NCI-H1436 (cell line): ENCODE measurements at places on chromosomes 2 and 18.
A peak's percentile ranks its signal among the peaks of the same experiment; 100 is the strongest.

DNA sequence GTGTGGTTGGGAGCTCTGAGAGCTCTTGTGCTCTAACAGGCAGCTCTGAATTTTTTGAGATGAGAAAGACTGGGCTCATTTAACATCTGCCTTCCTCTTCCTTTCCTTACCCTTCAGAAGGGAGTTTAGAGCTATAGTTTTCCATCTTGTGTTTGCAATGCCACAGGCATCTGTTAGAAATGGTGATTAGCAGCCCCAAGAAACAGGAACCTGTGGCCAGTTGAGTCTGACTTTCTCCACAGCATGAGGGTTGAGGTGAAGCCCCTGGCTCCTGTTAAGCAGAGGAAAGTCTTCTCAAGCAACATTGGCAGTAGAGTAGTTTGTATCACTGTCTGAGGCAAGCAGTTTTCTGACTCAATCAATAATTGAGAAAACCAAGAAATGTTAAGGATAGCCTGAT lies 577.4 kb downstream of the ZEB2 start:
- no peak for DNase-seq

DNA sequence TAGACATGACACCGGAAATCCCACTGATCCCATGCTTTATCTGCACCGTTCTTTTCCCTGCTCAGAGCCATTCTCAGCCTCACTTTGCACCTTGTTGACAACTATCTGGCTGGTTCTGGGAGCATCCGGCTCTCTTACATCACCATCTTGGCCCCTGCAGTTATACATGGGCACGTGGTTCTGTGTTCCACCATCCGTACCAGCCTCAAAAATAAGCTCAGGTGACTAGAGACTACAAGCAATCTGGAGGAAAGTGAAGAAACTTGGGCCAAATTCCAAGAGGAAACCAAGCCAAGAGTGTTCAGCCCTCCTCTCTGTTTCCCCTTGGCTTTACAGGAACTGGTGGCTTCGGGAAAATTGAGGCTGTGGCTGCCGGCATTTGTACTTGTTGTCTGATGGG lies 244.6 kb upstream of the ACVR2A start:
- no peak for DNase-seq

DNA sequence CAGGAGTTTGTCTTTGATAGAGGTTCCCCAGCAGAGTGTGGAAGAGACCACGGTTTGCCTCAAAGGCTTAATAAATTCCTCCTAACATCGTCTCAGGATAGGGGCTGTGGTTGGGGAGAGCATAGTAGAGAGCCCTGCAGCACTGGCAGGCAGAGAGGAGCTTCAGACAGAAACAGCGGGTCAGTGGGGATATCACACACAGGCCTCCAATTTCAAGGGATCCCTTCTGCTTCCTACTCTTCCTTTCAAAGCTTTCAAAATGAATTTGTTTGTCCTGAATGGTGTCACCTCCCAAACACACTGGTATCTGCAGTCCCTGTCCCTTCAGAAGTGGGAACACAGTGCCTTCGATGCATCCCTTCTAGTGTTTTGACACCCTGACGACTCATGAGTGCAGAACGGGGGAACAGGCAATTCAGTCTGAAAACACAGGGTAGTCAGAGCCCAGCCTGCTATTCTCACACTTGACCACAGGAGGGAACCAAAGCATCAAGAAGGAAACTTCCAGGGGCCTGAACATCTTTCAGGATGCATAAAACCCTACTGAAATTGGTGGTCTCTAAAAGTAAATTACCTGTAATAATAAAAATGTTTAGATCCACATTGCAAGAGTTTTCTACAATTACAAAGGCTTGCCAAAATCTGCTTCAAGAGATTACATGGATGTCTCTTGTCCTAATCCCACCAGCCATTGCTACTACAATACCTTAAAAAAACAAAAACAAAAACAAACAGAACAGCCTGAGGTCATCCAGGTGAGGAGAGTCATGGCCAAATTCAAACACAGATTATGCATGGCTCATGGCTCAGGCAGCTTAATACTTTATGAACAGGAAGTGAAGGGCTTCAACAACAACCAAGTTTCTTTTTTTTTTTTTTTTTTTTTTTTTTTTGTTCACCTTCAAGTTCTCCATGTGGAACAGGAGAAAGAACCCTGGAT lies 49.8 kb downstream of the SLC14A2 start:
- DNase-seq: peak; percentile 44

DNA sequence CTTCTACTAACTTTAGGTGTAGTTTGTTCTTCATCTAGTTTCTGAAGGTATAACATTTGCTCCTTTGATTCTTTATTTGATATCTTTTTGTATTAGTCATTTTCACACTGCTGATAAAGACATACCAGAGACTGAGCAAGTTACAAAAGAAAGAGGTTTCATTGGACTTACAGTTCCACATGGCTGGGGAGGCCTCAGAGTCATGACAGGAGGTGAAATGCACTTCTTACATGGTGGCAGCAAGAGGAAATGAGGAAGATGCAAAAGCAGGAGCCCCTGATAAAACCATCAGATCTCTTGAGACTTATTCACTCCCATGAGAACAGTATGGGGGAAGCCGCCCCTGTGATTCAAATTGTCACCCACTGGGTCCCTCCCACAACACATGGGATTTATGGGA lies 544.4 kb upstream of the DSEL start:
- no peak for DNase-seq

DNA sequence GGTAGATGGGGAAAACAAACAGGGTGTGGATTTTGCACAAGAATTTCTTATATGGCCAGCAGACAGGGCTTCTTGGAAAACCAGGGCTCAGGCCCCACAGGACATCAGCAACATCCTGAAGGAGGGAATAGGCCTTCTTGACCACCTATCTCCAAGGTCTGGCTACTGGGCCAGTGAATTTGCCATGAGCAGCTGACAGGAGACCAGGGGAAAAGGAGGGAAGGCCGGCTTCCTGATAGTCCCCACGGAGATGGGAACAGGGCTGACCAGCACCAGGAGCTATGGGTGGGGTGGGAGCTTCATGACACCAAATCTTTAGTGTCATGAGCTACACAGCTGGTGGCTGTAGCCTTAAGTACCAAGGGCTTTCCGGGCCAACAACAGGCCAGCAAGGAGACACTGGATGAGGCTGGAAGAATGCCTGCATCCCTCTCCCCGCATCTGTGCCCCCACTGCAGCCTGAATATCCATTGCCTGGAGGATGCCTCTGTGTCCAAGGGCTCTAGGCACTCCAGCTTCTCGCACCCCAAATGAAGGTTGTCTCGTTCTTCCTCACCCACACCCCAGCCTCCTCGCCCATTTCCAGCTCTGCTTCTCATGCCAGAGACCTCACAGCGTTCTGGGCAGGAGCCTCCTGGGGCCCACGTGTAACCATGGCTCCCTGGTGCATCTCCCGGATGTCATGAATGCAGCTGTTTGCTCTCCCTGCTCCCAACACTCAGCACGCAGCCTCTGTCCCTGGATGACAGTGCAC lies 74.8 kb downstream of the EMX1 start:
- no peak for DNase-seq

GRCh38 chr2:240818293-240819125 lies 1.5 kb downstream of the KIF1A start:
- peak; percentile 43 for DNase-seq

DNA sequence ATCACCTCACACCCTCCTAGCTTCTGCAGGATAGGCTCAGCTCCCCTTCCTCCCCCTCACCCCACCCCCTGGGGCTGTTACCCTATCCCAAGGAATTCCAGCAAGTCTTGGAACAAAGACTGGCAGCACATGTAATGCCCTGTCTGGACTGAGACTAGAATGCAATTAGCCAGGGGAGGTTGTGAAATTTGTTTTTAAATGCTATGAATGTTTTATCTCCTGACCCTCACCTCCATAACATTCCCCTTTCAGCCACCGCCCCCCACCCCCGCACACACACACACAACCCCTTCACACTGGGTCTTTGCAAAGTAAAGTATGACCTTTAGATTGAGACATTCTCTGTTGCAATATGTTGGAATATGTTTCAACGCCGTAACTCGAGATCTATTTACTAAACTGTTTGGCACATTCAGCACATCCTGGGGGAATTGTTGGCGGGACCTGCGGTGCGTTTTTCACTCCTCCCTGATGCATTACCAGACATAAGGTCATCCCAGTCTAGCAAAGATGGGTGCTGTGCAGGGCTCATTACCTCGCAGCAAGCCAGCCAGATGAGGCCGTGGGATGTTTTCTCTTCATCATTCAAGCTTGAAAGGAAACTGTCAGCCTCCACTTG lies 290.7 kb upstream of the SLC14A2 start:
- DNase-seq: no peak

- DNase-seq: no peak
Measured at GRCh38 chr2:121177896-121178295, 107.1 kb downstream of the TFCP2L1 start.

GRCh38 chr18:11323359-11323819 lies 174.0 kb upstream of the PIEZO2 start:
- no peak for DNase-seq

GRCh38 chr18:1585881-1586488 lies 681.3 kb downstream of the ADCYAP1 start:
- peak; percentile 0 for DNase-seq

DNA sequence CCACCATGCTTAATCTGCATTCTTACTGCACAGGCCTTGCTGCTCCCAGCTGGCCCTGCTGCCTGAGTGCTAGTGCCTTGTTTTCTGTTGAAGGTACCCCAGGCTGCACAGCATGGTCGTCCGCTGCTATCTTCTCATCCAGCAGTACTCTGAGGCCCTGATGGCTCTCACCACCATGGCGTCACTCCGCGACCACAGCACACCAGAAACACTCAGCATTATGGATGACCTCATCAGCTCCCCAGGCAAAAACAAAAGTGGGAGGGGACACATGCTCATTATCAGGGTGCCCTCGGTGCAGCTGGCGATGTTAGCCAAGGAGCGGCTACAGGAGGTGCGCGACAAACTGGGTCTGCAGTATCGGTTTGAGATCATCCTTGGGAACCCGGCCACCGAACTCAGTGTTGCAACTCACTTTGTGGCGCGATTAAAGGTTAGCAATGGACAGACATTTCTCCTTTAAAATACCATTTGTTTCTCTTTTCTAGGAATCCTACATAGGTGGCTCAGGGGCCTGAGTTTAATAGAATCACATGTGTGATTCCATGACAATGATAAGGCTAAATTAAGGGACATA lies 110.5 kb downstream of the ESCO1 start:
- no peak for DNase-seq

- DNase-seq: no peak
Measured at GRCh38 chr2:88211003-88211808, 41.1 kb downstream of the THNSL2 start.

DNA sequence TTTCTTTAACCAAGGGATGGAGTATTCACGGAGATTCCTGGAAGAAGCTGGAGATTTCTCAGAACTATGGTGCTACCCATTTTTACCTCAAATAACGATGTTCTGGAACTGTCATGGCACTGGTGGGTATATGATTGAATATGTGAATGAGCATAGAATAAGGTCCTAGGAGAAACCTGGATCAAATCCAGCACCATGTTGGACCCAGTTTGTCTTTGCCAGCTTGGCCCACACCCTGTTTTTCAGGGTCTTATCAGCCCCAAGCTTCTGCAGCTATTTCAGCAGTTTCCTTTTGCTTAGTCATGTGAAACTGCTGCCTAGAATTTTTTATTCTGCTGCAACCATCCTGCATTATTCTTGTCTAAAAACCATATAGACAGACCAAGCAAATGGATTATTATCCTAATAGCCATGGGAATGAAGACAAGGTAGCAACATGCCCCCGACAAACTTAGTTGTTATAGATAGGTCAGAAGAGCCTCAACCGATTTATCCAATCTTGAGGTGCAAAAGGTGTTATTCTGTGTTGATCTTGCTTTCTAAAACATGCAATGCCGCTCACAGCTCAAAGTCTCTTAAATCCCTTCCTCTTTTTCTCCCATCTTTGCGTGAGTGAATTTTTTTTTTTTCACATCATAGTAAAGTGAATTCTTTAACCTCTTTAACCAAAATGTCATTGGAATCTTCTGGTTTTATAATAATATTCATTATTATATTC lies 133.6 kb downstream of the PRPF40A start:
- no peak for DNase-seq

GRCh38 chr18:676069-676468 lies 18.6 kb downstream of the TYMS start:
- no peak for DNase-seq

GRCh38 chr2:96158554-96158940 lies 13.3 kb upstream of the DUSP2 start:
- no peak for DNase-seq

DNA sequence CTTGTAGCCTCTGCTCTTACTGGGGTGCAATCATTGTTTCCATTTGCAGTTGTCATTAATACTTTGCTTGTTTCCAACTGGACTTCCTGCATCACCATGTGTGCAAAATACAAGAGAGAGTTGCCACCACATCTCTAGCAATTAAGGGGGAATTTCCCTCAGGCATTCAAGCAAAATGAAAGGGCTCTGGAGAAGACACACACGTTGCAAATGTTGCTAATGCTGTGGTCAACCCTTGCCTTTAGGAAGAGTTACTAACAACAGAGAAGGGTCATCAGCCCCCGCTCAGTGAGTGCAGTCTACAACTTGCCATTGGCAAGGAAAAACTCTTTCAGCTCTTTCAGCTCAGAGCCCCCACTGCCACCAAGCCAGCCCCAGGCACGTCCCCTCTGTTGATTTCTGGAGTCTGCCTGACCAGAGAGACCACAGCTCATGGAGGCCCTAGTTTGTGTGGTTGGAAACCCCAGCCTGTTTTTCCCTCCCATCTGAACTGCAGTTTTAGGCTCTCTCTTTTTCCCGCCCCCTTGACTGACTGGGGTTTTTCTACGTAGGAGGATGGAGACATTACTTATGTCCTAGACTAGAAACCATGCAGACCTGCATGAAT lies 25.9 kb upstream of the GPR45 start:
- DNase-seq: no peak

GRCh38 chr2:205868773-205869333 lies 186.6 kb downstream of the NRP2 start:
- DNase-seq: no peak

DNA sequence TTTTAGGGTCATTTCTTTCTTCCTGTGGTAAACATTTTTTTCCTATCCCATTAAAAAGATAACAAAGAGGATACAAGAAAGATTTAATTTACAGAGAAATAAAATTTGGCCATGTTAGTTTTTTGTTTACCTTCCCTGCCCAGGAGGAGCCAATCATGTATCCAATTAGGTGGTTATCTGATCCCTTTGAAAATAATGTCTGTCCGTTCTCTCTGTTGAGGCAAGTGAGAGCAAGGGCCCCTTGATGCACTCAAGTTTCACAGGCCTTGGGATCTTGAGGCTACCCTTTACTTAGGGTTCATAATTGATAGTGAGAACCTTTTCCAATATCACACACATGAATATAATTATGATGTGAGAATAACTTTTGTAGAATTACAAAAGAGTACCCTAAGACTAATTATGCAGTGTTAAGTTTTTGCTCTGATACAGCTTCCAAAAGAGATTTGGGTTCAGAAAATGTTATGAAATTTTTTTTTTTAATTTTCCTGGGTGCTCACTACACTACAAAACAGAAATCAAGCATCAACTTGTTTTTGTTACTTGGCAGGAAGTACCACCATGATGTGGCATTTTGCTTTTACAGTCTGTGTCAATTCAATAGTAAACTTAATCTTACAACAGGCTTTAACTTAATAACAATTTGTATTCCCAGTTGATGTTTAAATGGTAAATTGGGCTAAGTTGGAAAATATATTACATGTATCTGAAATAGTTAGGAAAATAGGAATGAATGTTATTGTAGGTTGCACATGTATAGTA lies 42.0 kb downstream of the AFTPH start:
- DNase-seq: no peak
